ENCODE measurements at places on chromosomes 12 and 14.

DNA sequence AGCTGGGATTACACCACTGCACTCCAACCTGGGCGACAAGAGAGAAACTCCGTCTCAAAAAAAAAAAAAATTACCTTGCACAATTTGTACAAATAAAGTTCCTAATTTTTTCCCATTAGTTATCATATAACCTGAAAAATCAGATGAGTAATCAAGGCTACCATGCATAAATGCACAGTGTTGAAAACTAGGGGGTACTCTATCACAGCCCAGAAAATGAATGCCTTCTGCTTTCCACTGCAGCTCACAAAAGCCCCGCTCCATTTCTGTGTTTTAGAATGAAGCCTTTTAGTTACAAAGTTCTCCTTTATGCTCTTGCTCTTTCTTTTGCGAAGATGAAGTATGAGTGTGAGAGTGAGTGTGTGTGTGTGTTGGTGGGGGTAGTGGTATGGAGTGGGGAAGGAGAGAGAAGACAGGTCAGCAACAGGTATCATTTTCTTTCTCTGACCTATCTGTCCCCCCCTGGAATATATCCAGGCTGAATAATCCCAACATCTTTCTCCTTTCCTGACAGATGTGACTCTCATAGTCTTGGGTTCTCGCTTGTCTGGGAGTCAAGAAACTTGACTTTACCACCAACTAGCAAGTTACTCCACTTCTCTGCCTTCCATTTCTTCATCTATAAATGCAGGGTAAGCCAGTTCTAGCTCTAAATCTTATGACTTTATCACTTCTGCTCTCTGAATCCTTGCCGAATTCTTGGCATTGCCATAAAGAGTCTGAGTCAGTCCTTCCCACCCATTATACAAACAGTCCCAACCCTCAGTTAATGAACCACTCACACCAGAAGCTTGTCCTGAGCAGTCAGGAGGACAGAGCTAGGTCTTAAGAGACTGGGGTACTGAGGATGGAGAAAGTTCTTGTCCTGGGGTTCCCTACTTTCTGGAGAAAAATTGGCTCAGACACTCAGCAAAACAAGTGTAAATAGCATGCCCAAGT is 16.1 kb downstream of the BIN2 start:
- no peak for DNase-seq

DNA sequence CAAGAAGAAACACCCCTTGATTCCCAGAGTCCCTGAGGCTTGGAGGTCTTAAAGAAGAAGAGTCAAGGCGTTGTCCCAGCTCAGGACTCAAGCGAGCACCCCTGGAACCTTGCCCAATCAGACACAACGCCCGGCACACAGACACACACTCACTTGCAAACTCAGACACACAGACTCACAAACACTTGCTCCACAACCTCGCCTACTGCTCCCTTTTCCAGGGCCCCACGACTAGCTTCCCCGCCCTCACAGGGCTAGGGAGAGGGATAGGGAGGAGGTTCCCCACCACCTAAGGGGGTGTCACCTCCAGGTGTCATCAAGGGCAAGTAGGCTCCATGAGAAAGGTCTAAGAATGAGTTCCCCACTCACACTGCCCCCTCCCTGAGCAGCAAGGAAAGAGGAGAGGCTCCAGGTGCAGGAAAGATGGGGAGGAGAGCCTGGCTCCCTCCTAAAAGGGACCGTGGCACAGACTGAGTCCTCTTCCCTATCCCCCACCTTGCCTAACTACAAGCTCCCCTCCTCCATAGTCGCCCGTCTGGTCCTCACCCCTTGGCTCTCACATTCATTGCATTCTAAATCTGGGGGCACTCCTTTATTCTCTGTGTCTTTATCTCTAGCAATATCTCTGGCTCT is 717 bp downstream of the WNT10B start:
- DNase-seq, result peak; percentile 61

DNA sequence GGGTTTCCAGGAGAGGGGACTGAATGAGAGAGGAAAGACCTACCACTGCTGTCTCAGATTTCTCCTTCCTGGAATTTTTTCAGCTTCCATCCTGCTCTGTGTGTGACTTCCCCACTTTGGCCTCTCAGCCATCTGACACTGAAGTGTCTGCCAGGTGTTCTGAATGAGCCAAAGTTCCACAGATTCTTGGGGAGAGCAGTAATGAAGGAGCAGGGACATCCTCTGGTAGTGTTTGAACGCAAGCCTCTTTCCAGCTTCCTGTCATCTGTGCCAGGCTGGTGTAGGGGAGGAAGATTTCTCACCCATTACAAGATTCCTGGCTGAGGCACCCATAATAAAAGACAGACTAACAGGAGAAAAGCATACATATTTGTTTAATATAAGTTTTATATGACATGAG is 141.7 kb upstream of the NRXN3 start:
- no peak for DNase-seq

- DNase-seq, result no peak
Measured at GRCh38 chr14:82419933-82420332, 886.3 kb upstream of the SEL1L start.

- no peak for DNase-seq
Measured at GRCh38 chr12:29088611-29089219, 60.4 kb upstream of the FAR2 start.

DNA sequence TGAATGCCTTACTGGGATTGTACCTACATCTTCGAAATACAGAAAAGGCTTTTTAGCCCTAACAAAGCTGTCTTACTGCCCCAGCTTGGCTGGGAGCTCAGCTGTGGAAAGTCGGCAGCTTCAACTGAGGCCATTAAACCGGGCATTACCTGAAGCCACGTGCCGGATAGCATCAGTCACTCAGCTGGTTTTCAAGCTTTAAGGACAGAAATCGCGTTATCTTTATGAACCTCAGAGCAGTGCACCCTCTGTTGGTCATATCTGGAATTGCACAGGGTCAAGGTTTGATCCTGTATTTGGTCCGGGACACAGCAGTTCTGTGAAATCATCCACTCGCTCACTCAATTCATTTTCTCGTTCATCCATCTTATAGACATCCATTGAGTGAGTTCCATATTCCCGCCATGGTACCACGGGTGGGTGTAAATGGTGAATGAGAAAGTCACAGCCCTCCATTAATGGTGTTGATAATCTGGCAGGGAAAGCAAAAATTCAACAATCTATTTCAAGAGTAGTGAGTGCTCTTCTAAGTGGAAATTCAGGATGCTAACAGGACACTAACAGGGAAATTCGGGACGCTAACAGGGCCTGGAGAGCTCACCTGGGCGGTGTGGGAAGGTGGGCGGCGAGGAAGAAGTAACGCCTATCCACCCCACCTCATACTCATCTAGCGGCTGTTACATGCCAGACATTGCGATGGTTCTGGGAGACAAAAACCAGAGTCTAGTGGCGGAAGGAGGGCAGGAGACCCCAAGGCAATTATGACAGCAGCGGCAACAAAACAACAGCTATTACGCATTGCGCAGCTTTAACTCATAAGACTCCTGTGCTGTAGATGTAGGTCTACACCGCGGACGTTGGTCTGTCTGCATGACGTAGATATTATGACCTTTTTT is 60.6 kb upstream of the TCL1A start:
- peak; percentile 77 for DNase-seq
